NCI-H1048 (cell line): ENCODE measurements at places on chromosomes 7 and 10.

GRCh38 chr7:22821702-22822485 lies 755 bp downstream of the TOMM7 start:
- DNase-seq, result no peak

DNA sequence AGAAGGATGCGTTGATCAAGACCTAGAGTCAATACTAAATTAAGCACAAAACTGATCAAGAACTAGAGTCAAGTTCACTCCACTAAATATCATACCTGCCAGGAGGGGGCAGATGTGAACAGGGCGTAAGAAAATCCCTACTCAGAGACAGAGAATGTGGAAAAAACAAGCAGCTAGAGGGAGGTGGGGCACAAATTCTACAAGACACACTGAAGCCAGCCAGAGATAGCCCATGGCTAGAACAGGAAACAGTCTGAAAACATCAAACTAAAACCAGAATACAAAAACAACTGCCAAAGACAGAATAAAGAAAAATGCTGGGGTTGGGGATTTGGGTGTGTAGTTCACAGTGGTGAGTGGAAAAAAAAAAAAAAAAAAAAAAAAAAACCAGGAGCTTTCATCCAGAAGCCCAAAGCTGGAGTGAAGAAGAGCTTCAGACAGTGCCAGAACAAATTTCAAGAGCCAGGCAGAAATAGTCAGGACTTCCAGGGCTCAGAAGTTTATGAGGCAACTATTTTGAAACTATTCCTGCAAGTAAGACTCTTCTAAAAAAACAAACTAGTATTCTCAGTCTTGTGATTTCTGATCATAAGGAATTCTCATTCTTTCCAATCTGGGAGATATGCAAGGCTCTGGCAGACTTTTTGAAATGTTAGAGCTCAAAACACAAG lies 118.3 kb downstream of the CCDC71L start:
- DNase-seq, result peak; percentile 21

DNA sequence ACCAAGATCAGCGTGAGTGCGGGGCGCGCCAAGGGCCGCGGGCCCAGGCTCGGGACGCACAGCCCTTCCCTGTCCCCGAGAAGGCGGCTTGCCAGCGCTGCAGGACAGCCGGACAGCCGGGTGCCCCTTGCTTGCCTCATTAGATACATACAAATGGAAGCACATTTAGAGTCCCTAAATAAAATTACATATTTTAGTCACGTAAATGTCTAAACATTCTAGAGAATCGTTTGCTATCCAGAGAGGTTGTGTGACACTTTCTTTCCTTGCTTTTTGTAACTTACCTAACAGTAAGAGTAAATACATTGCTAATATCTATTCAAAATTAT lies 4.8 kb downstream of the VSTM2A start:
- DNase-seq, result no peak

GRCh38 chr10:110432084-110432483 lies 65.6 kb upstream of the DUSP5 start:
- no peak for DNase-seq

DNA sequence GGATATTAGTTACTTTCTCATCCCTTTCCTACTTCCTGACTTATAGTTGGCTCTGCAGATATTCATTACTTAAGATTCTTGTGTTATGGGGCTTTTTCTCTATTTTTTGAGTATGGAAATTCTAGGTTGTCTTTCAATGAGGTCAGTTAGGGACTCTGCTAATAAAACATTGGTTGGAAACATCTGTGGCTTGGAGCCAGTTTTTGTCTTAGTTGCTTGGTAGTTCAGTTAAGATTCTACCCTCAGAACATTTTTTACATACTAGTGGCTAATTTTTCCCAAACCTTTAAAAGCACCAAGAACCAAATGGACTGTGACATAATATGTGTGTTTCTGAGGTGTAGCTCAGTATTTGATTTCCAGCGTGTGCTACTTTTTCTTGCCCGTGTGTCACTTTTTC lies 305.6 kb upstream of the FZD1 start:
- no peak for DNase-seq

- DNase-seq, result no peak
Measured at GRCh38 chr10:3548076-3548475, 236.9 kb downstream of the KLF6 start.

DNA sequence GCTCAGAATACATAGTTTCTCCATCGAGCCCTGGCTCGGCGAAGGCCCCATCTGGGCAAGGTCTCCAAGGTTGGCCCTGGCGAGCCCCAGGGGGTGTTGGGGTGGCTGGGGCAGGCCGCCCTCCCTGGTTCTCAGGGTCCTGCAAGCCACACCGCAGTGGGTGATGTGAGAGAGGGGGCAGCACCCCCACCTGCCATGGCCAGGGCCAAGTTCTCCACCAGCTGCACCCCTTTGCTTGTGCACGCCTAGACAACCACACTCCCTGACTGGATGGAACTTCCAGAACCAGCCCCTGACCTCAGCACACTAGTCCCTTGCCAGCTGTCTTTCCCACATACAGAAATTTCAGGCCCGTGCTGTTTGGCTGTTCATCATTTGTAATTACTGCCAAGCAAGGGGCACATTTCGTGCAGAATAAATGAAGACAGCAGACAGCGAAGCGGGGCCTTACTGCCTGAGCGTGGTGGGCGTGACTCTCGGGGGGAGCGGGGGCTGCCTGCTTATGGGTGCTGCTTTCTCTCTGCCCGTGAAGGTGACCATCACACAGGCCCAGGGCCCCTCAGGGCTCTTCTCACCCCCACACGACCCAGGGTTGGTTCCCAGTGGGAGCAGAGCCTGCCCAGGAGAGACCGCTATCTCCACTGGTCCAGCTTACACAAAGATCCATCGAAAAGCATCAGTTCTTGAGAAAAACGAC lies 85.9 kb downstream of the ADARB2 start:
- no peak for DNase-seq

- DNase-seq, result no peak
Measured at GRCh38 chr10:30373596-30374327, 24.7 kb upstream of the MTPAP start.

DNA sequence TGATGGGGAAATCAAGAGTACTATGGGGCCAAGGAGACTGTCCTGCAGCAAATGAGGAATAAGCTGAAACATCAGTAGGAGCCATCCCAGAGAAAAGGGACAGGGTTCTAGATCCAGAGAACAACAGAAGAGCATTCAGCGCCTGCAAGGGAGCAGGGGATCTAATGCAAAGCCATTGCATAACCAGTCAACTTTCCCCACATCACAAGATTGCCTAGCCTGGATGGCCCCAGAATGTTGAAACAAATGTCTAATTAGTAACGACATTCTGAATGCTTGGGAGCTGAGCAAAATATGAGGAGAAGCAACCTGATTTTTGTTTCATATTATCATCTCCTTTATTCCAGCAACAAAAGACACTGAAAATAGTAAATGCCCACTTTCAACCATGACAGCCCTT lies 2.7 kb upstream of the MPP7 start:
- DNase-seq, result no peak
